RPMI8226 (cell line): ENCODE measurements at places on chromosomes 3 and 15.

DNA sequence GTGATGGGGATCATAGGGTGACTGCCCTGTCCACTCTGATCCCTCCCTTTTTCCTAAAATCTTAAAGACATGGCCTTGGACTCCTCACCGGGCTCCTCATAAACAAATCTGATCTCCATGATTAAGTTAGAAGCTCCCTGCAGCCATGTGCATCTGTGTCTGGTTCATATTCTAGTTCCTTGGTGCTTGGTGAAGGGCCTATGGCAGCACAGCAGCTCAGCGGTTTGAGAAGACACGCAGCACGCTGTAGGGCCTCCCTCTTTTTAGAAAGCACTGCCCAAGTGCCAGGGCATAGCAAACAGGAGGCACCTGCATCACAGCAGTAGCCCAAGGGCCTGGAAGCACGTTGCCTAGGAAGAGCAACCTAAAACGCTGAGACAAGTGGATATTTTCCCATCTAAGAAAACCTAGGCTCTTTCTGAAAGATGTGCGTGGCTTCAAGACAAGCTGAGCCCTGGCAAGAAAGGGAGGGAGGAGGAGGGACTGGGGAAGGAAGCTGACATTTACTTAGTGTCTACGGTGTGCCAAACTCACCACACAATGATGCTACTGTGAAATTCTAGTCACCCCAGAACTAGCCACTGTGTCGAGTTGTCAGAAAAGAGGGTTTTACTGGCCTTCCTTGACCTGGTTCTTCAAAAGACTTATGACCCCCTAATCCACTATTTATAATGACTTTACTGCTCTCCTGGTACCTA is 14.9 kb upstream of the ULK3 start:
- DNase-seq = peak; percentile 43

GRCh38 chr15:75067123-75067830 is 43.9 kb downstream of the PPCDC start:
- DNase-seq = peak; percentile 82

DNA sequence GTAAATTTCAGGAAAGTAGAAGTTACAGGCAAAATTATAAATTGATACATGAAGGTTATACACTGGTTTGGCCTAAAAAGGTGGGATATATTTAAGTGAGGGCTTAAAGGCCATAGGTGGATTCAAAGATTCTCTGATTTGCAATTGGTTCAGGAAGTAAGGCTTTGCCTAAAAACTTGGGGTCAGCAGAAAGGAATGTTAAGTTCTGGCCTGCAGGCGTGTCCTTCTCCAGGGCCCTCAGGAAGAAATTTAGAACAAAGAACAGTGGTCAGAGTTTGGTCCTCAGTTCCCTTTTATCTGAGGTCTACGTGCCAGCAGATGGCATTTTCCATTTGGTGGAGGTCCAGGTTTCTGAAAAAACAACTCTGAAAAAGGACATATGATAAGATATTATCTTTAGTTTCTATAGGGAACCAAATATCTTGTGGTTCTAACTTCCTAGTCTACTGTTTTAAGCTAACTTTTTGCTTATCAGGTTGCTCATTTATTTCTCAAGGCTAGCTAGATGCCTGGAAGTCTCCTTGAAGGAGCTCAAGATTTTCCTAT is 40.5 kb downstream of the SCN11A start:
- DNase-seq = no peak

DNA sequence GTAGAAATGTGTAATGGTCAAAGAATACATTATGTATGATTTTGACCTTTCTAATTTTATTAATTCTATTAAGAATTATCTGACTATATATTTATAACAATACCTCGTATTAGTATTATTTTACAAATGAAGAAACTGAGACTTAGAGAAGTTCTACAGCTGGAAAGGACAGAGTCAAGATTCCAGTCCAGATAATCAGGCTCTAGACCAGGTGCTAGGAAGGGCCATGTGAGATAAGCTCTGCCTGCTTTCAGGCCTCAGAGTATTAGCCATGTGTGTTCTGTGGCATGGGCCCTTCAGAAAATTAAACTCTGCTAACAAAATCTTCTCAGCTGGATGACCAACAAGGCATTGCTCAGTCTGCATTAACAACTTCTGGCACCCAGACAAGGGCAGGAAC is 87.5 kb downstream of the CD200R1L start:
- DNase-seq = no peak

DNA sequence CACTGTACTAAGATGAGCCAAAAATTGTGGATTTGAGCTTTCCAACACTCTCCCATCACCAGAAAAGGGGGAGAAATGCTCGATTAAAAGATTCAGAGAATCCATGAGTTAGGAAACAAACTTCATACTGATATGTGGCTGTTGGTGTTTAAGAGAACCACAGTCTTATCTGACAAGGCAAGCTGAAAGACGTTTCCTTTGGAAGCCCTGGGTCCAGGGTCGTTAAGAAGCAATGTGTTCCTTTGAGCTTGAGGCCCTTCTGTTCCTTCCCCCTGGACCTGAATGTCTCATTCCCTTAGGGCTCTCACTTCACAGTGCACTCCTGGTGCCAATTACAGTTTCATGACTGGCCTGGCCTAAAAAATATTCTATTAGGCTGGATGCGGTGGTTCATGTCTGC is 524.8 kb upstream of the PPP2R3A start:
- DNase-seq = no peak

DNA sequence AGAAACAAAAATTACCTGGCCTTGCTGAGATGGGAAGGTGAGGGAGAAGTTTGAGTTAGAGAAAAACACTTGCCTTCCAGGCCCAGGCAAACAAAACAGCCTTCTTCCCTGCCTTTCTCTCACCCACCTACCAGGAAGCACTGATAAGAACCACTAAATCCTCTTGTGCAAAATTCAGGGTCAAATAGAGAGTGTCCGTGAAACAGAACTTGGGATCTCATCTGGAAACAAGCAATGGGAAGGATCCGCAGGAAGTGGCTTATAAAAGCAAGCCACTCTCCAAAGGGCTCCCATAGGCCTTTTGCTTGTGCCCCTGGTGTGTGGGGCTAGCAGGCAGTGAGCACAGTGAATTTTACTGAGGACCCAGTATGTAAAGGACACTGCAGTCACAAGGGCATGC is 11.0 kb downstream of the ADAMTS9 start:
- no peak for DNase-seq

DNA sequence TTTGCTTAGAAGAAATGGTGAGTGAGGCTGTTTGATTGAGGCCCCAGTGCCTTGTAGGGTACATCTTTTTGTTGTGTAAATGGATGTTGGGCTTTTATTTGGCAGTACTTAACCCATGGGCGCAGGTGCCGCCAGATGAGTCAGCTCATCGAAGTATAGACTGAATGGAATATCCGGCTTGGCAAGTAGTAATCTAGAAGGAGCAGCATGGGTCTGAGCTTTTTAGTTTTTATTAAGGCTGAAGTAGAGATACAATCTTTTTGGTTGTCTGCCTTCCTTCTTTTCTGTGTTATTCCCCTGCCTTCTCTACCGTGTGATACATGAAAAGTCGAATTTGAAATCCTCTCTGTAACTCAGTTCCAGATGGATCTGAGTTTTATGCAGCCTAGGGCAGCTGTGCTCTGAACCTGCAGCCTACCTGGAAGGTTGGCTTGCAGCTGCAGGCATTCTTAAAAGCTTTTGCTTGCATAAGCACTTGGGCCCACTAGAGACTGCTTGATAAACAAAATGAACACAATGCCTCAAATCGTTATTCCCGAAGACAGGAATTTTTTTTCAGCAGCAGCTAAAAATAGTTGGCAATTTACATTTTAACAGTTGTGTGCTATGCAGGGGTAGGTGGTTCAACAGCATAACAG is 177.5 kb upstream of the CGNL1 start:
- peak; percentile 58 for DNase-seq

DNA sequence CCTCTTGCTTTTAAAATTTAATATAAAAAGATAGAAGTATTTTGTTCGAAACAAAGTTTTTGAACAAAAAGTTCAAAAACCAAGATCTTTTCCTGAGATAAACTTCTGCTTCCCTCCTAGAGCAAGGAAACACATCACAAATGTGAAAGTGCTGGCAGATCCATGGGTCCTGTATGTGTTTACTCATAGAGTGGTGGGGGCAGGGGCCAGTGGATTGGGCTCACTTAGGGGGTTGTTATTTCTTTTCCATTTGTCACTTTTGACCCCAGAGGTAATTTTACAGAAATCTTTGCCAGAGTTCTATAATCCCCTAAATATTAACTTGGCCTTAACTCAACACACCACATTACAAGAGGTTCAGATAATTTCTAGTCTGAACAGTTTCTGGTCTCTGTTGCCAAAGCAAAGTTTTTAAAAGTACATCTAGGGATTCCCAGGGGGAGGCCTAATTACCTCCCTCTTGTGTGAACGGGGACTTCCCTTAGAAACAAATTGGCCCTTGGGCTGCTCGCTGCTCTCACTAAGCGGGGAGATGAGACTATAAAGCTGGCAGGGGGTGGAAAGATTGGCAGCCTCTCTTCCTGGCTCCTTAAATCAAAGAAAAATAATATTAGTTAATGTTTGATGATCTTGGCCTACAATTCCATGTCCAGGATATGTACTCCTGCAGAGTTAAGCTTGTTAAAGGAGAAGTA is 66.8 kb upstream of the PTX3 start:
- DNase-seq = no peak

DNA sequence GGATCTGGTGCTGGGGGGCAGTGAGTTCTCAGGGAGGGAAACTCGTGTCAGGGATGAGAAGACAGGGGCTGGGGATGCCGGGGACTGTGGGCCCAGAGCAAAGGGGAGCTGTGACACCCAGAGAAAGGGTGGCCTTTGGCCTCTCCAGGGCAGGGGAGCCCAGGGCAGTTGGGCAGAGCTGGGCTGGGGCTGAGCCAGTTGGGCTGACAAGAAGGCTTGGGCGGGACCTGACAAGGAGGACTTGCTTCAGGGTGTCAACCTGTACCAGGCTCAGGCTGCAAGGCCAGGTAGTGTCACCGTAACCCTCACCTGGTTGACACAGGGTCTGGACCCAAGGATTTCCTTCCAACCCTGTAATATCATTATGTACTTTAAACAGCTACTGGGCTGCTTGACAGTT is 13.2 kb upstream of the ANPEP start:
- DNase-seq = no peak

DNA sequence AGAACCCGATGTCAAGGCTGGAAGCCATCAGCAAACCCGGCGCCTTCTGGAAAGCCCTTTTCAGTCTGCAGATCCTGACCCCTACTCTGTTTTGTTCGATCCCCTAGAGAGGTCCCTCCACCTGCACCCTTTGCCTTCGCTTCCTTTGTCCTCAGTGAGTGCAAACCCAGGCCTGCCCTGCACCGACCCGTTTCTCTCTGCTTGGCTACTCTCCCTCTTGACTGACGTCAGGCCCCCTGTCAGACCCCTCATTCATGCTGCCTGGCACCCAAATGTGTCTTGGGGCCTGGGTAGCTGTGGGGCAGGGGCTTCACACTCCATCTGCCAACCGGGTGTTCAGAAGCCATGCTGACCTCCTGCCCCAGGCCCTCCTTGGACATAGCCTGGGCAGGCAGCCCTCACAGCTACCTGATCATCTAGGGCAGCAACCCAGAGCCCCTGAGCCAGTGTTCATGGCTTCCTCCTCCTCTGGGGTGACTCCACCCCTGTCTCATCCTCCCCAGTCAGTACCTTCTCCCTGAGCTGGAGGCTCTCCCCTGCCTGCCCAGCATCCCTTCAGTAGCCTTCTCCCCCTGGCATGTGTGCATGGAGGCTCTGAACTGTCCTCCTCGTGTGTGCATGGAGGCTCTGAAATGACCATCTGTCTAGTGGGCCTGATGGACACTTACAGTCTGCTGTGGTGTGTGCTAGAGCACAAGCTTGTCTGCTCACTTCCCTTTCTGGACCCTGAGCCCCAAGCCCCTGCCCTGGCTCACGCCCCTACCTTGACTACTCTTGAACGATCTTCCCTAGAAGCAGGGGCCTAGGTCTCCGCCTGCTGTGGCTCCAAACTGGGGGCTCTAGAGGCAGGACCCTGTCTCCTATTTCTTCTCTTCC is 69.4 kb downstream of the EXOG start:
- DNase-seq = no peak

DNA sequence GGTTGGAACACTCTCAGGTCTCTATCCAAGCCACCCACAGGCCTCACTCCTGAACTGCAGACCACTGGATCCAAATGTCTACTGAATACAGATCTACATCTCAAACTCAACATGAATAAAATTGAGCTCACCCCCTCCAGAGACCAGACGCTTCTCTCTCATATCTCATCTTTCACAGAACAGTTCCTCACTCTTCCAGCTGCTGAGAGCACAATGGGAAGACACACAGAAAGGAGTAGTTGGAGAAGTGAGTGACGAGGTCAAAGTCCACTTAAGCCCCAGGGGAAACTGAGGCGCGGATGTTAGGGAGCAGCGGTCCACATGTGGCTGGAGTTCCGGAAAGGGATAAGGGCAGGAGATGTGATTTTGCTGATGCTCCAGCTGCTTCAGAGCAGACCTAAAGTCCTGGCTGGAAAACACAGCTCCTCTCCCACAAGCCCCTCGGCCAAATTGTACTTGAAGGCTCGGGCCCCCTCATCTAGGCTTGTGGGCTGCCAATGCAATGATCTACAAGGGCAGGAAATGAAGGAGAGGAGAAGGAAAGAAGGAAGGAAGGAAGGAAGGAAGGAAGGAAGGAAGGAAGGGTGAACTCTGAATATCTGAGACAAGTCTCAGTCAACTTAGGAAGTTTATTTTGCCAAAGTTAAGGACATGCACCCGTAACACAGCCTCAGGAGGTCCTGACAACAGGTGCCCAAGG is 211.2 kb upstream of the TLE3 start:
- DNase-seq = no peak
